ENCODE measurements at places on chromosomes 5 and 9.

- DNase-seq: no peak
These were observed 352.7 kb upstream of the CD180 start for GRCh38 chr5:67549296-67549618.

DNA sequence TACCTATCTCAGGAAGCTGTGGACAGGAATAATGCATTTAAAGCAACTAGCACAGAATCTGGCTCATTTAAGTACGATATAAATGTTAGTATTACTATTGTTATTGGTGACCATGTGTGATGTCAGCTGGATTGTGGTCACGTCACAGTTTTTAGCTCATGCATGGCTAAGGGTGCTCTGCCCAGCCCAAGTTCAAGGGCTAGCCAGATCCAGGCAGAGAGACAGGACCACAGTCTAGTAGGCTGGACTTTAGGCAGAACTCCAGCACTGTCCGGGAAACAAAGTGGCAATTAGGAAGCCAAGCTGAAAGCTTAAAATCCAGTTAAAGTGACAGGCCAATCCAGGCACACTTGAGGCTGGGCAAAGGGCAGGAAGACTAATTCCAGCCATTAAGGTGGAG lies 273.6 kb downstream of the ADAMTSL1 start:
- peak; percentile 6 for DNase-seq

DNA sequence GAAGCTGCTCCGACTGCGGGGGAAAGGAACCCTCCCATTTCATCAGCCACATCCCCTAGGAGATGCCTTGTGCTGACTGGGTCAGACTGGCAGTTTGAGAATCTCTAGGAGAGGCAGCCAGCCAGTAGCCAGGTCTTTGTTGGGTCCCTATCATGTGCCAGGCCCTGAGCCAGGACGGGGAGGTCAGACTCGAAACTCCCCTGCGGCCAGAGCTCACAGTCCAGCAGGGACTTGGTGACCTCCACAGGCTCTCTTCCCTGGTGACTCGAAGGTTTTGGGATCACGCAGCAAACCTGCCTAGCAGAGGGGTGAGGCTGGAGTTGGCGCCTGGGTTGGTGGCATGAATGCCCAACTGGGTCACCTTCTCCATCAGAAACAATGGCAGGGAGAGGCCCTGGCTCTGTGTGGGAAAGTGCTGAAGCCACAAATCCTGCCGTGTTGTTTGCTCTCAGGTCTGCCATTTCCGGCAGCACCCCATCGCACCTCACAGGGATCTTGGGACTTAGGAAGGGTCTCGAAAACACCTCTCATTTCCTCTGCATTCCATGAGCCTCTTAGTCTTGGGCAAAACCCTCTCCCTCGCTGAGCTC lies 14.4 kb upstream of the ORM1 start:
- DNase-seq: no peak

- DNase-seq: no peak
These were observed 696.8 kb downstream of the SEMA5A start for GRCh38 chr5:8848997-8849594.

GRCh38 chr5:75040973-75041372 lies 11.4 kb downstream of the GCNT4 start:
- no peak for DNase-seq

DNA sequence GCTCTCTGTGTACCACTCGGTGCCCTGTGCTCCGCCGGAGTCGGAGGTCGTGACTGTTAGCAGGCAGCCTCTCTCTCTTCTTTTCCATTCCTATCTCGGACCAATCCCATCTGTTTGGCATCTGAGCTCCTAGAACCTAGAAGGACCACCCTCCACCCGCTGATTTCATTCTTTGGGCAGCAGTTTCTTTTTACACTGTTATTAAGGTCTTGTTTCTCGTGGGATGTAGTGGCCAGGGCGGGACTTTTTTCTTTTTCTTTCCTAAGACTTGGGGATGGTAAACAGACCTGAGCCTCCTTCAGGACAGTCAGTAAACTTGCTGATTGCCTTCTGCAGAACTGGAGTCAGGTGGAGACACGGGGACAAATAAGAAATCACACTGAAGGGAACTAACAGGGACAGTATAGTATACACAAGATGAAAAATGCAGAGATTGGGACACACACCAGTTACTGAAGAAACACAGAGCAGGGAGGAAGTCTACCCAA lies 500 bp downstream of the URM1 start:
- DNase-seq: no peak

DNA sequence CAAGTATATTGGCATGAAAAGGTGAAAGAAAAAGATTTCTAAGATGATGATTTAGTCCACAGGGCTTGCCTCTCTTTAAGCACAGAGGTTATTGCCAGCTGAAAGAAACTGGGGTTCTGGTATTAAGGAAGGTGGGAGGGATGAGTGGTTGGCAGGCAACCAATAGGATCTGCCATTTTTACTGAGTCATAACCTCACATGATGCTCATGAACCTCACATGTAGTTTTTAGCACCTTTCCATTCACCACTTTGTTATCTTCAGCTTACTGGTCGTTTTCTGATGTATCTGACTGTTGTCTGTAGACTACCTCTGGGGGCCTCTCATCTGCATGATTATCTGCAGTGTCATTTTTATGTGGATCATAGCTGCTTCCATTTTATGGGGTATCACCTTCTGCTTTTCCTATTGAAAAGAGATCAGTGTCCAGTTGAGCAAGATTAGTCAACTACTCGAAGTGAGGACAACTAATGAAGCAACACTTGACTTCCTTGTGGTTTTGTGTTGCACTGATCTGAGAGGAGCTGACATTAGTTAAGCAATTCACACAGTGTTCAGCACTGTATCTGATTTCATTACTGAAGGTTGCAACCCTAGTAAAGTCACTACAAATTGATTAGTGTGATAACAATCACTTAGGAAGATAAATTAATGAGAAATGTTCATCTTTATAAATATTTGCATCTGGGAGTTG lies 186.3 kb downstream of the SGCD start:
- DNase-seq: no peak

- peak; percentile 22 for DNase-seq
These were observed 130.1 kb upstream of the OSMR start for GRCh38 chr5:38715696-38716095.

- no peak for DNase-seq
These were observed 220.5 kb upstream of the ADRA1B start for GRCh38 chr5:159695741-159696294.

GRCh38 chr9:74861773-74862474 lies 25.8 kb downstream of the TRPM6 start:
- DNase-seq: no peak

GRCh38 chr5:110768138-110768860 lies 29.5 kb downstream of the SLC25A46 start:
- DNase-seq: no peak

- DNase-seq: no peak
These were observed 212.9 kb downstream of the MAT2B start for GRCh38 chr5:163718272-163718671.

GRCh38 chr5:119292701-119293515 lies 62.9 kb upstream of the TNFAIP8 start:
- no peak for DNase-seq

GRCh38 chr5:147509710-147510651 lies at the start of gene DPYSL3:
TSS of gene DPYSL3 (minus strand) at chr5:147510068. CDS start at chr5:147509858, 210 bp downstream.
- DNase-seq: peak; percentile 77

- DNase-seq: no peak
These were observed 17.8 kb downstream of the C9orf85 start for GRCh38 chr9:71929223-71929622.

DNA sequence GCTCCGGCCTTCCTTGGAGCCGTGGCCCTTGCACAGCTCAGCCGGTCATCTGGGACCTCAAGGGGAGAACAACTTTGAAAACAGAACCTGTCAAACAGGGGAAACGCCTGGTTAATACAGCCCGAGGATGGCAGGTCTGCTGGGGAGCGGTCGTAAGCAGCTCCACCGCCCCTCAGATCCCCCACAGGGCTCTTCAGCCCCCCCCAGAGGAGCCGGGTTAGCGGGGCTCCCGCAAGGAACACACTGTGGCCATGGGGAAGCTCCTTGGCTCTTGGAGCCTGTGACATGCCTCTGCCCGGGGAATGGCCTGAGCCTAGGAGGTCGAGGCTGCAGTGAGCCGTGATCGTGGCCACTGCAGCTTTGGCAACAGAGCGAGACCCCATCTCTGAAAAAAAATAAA lies 6.8 kb downstream of the TMEM250 start:
- no peak for DNase-seq

GRCh38 chr9:106691627-106692026 lies 171.3 kb upstream of the ZNF462 start:
- DNase-seq: no peak

GRCh38 chr5:31232273-31232888 lies 38.9 kb downstream of the CDH6 start:
- no peak for DNase-seq

GRCh38 chr5:153470736-153471135 lies 19.7 kb upstream of the GRIA1 start:
- DNase-seq: no peak

GRCh38 chr9:123353041-123353440 lies 3.0 kb upstream of the CRB2 start:
- no peak for DNase-seq

DNA sequence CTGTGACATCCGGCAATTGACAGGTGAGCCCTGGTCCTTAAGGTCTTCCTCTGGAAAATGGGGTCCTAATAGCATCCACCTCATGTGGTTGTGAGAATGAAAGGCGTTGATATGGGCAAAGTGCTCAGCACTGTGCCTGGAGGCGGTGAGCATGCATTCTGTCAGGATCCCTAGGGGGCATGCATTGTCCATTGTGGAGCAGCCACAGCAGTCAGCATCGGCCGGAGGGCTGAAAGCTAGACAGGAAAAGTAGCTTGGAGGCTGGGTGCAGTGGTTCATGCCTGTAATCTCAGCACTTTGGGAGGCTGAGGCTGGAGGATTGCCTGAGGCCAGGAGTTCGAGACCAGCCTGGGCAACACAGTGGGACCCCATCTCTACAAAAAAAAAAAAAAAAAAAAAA lies 122.2 kb downstream of the LHX2 start:
- no peak for DNase-seq

DNA sequence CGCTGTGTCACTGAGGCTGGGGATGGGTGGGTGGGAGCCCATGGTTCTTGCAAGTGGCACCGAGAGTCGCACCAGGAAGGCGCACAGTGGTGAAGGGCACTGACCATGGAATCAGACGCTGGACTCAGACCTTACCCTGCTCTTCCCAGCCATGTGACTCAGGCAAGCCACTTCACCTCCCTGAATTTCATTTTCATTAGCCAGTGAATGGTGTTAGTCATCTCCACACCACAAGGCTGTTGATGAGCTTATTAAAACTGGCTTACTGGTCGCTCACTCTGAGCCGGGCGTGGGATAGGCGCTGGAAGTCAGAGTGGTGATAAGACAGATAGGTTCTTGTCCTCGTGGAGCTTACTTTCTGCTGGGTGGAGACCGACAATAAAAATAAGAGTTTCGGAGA lies 25.1 kb downstream of the FGF18 start:
- no peak for DNase-seq

- DNase-seq: no peak
These were observed 70.5 kb upstream of the BOD1 start for GRCh38 chr5:173686950-173687349.

DNA sequence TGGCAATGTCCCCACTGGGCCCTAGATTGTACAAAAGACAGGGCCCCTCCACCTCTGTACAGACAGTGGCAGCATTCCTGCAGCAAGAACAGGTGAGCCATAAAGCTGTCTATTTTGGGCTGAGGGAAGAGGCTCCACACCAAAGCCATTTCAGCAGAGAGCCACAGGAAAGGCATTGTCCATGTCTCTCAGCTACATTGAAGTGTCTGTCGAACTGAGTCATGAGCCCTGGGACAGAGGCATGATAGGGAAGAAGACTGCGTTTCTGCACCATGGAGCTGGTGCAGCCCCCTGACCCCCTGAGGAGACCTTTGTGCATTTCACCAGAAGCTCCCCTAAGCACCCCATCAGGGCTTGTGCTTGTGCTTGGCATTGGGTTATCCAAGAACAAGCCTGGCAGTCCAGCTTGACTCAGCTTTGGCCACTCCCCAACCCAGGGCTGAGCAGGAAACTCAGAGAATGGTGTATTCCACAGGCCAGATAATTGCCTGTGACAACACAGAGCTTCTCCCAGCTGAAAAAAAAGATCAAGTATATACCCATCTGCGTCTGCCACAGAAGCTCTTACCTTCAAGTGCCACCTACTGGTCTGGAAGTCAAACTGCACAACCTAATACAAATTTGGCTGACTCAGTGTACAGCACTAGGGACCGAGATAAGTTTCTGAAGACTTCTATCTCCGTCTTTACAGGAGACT lies 5.9 kb upstream of the FRMD3 start:
- DNase-seq: no peak

- DNase-seq: no peak
These were observed 46.0 kb upstream of the AKNA start for GRCh38 chr9:114433720-114434255.

DNA sequence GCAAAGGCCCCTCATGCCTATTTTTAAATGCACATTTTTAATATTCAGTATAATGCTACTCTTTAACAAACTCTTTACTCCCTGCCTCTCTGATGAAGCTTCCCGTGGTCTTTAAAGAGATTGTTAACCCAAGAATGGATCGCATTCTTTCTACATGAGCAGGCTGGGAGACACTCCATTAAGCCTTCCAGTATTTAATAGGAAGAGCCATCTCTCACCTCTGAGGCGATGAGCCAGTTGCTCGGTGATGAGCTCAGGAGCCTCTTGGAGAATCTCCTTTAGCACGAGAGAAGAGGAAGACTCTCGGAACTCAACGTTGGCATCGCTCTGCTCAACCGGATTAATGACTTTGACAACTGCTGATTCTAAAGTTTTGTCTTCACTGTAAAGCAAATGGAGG lies 59.6 kb downstream of the PRUNE2 start:
- DNase-seq: no peak

DNA sequence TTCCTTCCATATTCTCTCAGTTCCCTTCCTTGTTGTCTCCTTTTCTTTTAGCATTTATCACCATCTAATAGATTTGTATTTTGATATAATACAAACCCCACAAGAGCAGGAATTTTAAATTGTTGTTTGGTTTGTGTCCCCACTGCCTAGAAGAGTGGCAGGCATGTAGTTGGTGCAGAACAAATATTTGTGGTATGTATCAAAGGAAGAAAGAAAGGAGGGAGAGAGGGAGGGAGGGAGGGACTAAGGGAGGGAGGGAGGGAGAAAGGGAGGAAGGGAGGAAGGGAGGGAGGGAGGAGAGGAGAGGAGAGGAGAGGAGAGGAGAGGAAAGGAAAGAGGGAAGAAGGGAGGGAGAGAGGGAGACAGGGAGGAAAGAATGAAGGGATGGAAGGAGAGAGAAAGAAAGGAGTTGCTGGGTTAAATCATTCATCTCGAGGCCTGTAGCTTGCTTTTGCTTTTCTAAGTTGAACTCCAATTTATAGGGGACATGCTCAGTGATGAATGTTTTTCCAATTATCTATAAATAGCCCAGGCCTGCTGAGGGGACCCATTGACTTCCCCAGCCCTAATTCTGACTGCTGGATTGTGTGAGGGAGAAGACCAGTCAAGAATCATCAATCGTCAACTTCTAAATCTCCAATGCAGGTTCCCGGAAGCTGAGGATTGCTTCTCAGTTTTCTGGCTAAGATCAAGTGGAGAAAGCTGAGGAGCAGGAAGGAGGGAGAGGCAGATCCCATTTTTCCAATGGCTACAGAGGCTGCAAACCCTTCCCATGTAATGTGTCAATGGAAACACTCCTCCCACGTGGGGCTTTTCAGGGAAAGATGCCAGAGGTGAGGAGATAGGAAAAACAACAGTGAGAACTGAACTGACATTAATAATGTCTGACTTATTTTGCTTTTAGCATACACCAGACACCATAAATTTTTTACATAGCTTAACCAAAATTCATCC lies 320.7 kb downstream of the ASTN2 start:
- no peak for DNase-seq

All from anterior cingulate cortex (tissue), 58 donors.